Left lung (tissue), 14 donors: ENCODE measurements at places on chromosomes 7 and 10.

- DNase-seq: no peak
- H3K4me3 ChIP-seq: peak overlapping the region; percentile 51
- no peaks in the 10 kb centered on the region for H3K27me3 ChIP-seq
- no peaks in the 10 kb centered on the region for H3K36me3 ChIP-seq
Measured at GRCh38 chr7:116211913-116212596, 1.7 kb downstream of the TES start.

DNA sequence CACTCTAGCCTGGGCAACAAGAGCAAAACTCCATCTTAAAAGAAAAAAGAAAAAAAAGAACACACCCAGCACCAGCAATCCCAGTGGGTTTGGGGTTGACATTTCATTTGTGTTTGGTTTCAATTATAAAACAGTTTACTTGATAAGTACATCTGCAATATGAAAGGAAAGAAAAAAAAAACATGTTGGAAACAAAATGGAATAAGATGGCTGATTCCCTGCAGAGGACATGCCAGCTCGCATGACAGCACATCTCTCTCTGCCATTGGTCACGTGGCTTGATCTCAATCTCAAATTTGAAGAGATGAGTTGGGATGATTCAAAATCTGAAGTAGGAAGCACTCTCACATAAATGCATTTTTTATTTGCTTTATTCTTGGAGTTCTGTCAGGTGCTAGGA is 28.0 kb downstream of the MYOF start:
- H3K4me3 ChIP-seq: no peak overlapping the region
- H3K27ac ChIP-seq: no peak overlapping the region
- no peaks in the 10 kb centered on the region for H3K36me3 ChIP-seq
- DNase-seq: no peak

DNA sequence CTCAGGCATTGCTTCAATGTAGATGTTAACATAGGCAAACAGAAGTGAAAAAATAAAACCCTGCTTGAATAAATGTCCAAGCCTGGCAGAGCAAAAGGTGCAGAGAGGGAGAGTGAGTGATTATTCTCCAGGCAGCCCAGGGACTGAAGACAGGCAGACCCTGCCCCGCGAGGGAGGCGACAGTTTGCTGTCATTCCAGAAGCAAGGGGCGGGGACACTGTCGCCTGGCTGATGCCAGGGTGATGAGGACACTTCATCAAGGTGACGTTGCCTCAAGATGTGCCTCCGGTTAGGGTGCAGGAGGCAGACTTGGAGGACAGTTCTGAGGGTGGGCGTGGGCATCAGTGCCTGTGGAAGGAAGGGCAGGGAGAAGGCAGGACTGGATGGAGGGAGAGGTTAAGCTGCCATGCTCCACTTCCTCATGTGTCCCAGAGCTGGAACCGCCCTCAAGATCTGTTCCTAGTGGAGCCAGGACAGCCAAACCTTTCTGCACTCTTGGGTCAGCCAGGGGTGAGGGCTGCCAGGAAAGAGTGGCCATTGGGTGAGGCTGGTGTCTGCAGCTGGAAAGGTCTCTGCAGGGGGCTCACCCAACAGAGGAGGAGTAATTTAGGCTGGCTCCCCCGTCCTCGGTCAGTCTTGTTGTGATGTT is 560.5 kb upstream of the MKI67 start:
- no peak overlapping the region for H3K27ac ChIP-seq
- no peaks in the 10 kb centered on the region for H3K4me1 ChIP-seq
- no peak for DNase-seq
- H3K36me3 ChIP-seq: no peaks in the 10 kb centered on the region

DNA sequence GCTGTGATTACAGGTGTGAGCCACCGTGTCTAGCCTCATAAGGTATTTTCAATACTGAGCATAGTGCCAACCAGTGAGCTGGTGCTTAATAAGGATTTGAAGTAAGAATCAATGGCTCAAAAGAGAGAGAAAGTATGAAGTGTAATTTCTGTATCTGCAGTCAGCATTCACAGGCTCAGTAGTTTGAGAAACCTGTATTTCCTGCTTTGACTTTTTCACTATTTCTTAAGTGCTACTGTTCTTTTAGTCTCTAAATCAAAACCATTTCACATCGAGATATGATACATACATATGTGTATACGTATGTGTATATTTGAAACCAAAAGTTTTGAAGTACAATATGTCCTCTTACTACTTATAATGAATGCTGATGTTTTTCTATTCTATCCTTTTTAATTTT is 189.9 kb downstream of the PPP1R9A start:
- no peak overlapping the region for H3K4me3 ChIP-seq
- no peaks in the 10 kb centered on the region for H3K4me1 ChIP-seq
- no peak for DNase-seq
- H3K27me3 ChIP-seq: no peaks in the 10 kb centered on the region

GRCh38 chr7:76267894-76268183 is 34.6 kb upstream of the HSPB1 start:
- no peaks in the 10 kb centered on the region for H3K36me3 ChIP-seq
- H3K4me3 ChIP-seq: no peak overlapping the region
- H3K27ac ChIP-seq: no peak overlapping the region
- DNase-seq: no peak
